ENCODE measurements at places on chromosomes 3 and 15.

DNA sequence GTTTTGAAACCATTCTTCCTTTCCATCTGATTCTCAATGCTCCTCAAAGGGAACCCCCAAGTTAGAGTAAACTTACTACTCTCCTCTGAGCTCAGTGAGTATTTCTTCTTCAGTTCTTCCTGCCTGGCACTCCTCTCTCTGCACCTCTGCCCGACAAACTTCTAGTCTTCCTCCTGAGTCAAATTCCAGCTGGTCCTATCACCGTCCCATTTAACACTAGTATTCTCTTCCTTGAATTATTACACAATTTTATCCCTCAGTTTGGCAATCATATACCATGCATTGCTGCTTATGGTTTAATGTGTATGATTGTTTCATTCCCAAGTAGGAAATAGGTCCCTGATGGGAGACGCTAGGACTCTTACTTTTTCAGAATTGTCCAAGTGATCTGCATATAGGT, 279.7 kb downstream of the MECOM start:
- no peak for DNase-seq

DNA sequence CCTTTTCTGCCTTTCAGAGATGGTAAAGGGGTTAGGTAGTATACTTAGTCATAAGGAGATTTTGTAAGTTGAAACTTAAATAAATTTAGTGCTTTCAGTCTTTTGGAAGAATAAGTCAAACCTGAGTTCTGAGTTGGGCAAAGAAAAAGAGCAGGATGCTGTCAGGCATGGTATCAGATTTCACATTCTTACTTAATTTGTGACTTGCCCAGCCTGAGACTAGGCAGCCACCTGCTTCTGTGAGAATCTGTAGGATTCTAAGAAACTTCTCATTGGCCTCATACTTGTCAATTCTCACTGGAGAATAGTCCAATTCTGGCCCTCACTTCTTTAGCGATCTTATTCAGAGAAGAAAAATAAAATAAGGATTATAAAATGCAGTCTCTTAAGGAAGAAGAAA, 577.5 kb downstream of the DIPK2A start:
- no peak for DNase-seq

DNA sequence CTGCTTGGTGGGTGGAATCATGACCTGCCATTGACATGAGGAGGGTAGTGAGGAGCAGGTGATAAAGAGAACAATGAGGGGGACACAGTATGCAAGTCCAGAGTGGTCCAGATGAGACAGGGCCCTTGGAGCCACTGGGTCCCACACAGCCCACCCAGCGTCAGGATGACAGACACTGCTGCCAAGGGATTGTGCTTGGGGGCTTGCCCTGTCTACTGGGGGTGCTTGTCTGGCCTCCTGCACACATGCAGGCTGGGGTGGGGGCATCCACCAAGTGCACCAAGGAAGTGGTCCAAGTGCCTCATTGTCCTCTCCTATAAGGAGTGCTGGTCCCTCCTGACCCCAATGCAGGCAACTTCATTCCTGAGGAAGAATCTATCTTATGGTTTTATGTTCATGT, 39.2 kb upstream of the CTSH start:
- no peak for DNase-seq

- no peak for DNase-seq
Observed at GRCh38 chr3:142934128-142934886, 29.2 kb downstream of the PAQR9 start.

GRCh38 chr15:74580538-74581350, 34.9 kb upstream of the CLK3 start:
- DNase-seq, result no peak

DNA sequence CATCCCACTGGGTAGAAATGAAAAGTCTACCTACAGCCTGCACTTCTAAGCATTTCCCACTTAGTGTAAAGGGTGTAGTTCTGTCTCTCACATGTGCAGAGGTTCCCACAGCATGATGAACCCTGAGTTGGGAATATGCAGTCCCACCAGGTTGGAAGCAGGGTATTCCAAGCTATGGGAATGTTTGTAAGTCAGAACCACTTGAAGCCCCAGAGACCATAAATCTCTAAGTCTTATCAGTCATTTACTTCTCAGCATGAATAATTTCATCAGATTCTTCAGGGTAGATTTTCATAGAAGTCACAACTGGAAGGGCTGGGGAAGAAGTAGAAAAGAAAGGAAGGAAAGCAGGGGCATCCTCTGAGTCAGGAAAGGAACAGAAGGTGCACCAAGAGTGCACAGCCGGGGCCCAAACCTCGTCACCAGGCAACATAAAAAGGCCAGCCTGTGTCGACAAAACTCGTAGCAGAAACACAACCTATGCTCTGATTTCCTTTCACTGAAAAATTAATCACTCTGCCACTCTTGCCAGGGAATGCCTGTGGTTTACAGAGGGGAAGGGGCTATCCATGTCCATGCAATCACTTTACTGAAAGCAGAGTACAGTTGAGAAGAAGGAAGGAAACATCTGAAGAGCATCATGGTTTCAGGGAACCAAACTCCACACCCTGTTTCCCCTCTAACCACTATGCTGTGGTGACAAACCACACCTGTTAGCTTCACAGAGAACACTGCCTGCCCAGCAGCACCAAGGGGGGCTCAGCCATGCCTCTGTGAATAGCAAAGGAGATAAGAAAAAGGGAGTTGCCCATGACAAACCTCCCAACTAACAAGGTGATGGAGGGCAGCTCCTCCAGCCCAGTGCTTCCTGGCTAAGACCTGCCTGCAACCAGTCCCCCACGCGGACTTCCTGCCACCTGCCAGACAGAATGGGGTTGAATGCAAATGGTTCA, 40.5 kb downstream of the SH3BP5 start:
- no peak for DNase-seq

GRCh38 chr3:136913168-136913567, 44.6 kb upstream of the IL20RB start:
- no peak for DNase-seq

- no peak for DNase-seq
Observed at GRCh38 chr3:102741105-102741504, 306.3 kb downstream of the ZPLD1 start.

GRCh38 chr3:5212628-5213573, 25.4 kb downstream of the EDEM1 start:
- DNase-seq, result no peak

DNA sequence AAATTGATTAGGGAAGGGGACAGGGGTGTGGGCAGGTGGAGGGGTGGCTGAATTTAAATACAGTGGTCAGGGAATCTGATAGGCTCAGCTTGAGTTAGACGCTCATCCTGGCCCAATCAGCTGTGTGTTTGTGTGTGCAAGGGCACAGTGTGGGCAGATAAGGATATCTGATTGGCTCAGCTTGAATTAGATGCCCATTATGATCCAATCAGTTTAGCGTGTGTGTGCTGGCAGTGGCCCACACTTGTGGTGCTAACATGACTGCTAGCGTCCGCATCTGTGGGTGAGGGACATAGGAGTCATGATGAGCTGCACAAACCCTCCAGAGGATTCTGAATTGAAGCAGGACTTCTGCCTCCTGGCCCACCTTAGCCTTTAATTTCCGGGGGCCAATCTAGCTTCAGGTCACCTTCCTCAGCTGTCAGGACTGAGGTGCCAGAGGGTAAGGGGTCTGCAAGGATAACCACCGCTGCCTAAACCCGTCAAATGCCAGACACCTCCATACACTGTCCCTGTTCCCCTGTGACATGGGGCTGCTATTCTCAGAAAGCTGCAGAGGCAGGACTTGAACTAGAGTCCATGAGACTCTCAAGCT, 97.3 kb downstream of the CORO2B start:
- DNase-seq, result no peak

DNA sequence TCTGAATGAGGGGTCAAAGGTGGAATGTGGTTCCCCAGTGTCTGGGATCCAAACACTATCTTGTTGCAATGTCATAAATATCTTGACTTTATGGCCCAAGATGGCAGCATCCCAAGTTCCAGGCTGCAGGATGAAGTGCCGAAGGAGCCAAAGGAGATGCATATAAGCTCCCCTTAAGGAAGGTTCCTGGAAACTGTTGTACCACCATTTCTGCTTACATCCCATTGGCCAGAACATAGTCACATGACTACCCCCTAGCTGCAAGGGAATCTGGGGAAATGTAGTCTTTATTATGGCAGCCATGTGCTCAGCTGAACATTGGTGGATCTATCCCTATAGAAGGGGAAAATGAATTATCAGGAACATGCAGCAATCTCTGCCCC, 54.3 kb downstream of the BDH1 start:
- no peak for DNase-seq

DNA sequence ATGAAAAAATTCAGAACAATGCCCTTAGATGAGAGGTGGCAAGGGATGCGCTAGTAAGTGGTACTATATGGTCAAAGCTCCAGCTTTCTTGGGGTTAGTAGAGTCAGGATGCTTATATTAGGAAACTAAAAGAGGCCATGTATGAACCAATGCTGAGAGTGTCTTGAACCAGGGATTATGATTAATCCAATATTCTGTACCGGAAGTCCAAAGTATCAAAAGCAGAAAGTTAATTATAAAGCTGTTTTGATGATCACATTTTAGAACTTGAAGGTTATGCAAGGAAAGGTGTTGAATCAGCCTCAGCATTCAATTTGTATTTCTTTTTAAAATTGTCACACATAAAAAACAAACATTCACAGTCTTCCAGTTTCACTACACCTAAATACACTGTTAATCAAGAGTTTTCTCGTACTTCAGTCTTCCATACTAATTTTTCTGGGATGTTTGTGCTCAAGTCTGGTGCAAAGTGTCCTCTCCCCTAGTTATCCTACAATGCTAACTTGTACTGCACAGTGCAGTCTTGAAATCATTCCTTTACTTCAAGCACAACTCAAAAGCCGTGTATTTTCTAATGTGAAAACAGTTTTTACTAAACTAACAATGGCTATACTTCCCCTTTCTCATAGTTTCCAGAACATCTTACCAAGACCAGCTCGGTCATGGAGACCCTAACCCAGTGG, 10.7 kb upstream of the FAH start:
- DNase-seq, result no peak

GRCh38 chr15:29100486-29101000, 169.1 kb downstream of the NSMCE3 start:
- no peak for DNase-seq

DNA sequence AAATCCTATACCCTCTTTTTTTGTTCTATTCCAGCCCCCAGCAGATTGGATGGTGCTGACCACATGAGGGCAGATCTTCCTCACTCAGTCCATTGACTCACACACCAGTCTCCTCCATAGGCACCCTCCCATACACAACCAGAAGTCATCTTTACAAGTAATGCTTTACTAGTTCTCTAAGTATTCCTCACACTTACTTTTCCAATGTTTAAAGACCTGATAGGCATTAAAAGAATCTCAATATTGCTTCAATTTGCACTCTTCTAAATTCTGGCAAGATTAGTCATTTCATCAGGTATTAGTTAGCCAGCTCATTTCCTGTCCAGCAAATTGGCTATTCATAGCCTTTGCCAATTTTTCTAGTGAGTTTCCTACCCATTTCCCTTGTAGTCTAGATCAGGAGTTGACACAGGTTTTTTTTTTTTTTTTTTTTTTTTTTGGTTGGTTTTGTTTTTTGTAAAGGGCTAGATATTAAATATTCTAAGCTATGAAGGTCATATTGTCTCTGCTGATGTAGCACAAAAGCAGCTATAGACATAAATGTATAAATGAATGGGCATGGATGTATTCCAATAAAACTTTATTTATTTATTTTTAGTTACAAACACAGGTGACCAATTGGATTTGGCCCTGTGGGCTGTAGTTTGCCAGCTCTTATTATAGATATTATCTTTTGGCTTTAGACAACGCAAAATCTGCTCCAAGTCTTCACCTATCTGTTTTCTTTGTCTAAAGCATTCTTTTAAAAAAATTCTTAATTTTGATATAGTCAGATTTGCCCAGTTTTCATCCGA, 76.1 kb downstream of the ABHD5 start:
- no peak for DNase-seq

- no peak for DNase-seq
Observed at GRCh38 chr15:69679623-69680228, 227.1 kb downstream of the RPLP1 start.
